ENCODE measurements at places on chromosomes 5 and 9. TPM values are rescaled to one million over a fixed set of nuclear protein-coding genes. Genes with fewer than 3 reads are reported as not detected.

Gene CHSY3
- not detected for total RNA-seq

Gene CDH6
- not detected for total RNA-seq

Gene FSTL4
- total RNA-seq, result not detected

Gene MAST4
- 41.7 TPM for total RNA-seq

Gene HSPB3
- total RNA-seq, result not detected

Gene ACTBL2
- total RNA-seq, result not detected

Gene AGXT2
- not detected for total RNA-seq

Gene NR6A1
- total RNA-seq, result 0.84 TPM

Gene UQCRQ
- total RNA-seq, result 399 TPM

Gene KCNIP1
- total RNA-seq, result not detected

Gene SCGB3A2
- not detected for total RNA-seq

Gene LHX3
- 0.11 TPM for total RNA-seq

Gene PCDHB7
- total RNA-seq, result not detected

Gene NOXA1
- 1.5 TPM for total RNA-seq

Gene GRIN1
- 0.10 TPM for total RNA-seq

Gene SCAI
- 17.9 TPM for total RNA-seq

Gene ROPN1L
- not detected for total RNA-seq

Gene ANGPTL2
- not detected for total RNA-seq

Gene SEMA4D
- 278 TPM for total RNA-seq

Gene EQTN
- total RNA-seq, result not detected

Gene SLC6A7
- total RNA-seq, result not detected

Gene IGFBPL1
- total RNA-seq, result not detected

Gene FAM151B
- 0.14 TPM for total RNA-seq

Gene ANKRD33B
- 5.6 TPM for total RNA-seq

Gene HMCN2
- total RNA-seq, result not detected

Gene OMD
- not detected for total RNA-seq

Gene MTMR12
- 13.3 TPM for total RNA-seq

Gene PCDHB8
- not detected for total RNA-seq

Gene PLPP7
- total RNA-seq, result 0.37 TPM

Gene RABGAP1
- total RNA-seq, result 35.6 TPM

Gene ANKRD31
- total RNA-seq, result 0.34 TPM

Gene SPINK4
- total RNA-seq, result not detected

Gene CCNI2
- 2.2 TPM for total RNA-seq

Gene NOP16
- 67.7 TPM for total RNA-seq

Gene WDR38
- total RNA-seq, result not detected

Gene COL15A1
- 0.11 TPM for total RNA-seq

Gene FAM169A
- 6.1 TPM for total RNA-seq

Gene NEURL1B
- total RNA-seq, result 0.23 TPM

Gene NTNG2
- total RNA-seq, result 2.2 TPM

Gene IFNA2
- not detected for total RNA-seq

Gene SPATA31D4
- not detected for total RNA-seq

Gene PDZD2
- 0.08 TPM for total RNA-seq

Gene IL5
- total RNA-seq, result not detected
